ENCODE measurements at places on chromosomes 6 and 20. TPM values are rescaled to one million over a fixed set of nuclear protein-coding genes. Genes with fewer than 3 reads are reported as not detected.

- no peak for DNase-seq
Observed at GRCh38 chr6:11227698-11228097, 4.8 kb downstream of the NEDD9 start.

DNA sequence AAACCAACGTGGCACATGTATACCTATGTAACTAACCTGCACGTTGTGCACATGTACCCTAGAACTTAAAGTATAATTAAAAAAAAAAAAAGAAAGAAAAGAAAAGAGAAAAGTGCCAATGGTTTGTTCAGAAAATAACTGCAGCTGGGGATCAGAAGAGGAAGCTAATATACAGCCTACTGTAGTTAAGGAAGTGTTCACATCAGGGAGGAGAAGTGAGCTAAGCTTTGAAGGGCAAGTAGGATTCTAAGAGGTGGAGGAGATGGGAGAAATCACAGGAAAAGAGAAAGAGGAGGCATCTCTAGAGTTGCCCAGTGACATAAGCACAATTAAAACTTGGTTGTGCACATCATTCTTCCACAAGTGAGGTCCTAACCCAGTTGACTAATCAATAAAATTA is 214.4 kb upstream of the DTNBP1 start:
- DNase-seq = no peak

DNA sequence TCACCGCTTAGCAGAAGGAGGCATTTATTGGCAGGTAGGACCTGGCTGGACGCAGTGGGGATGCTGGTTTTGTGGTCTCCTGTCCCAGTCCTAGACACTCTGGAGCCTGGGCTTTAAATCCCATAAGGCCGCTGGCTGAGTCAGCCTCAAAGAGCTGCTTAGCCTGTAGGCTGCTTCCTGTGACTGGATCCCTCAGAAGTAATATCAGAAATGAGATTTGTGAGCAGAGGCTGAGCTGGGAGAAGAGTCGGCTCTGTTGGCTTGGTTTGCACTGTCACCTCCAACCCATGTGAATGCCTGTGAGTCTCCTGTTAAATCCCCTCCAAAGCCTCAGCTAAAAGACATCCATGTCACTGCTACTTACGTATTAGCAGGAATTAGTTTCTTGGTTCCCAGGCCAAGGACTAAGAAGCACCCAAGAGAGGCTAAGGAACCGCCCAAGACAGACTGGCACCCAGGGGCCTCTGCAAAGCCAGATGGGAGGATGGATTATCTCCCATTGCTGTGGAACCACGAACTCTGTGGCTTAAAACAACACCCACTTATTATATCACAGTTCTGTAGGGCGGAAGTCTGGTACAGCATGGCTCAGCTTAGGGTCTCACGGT is 289.4 kb downstream of the CDC5L start:
- DNase-seq = no peak

- no peak for DNase-seq
Observed at GRCh38 chr20:24963672-24964505, 14.8 kb downstream of the CST7 start.

GRCh38 chr6:43658161-43658560 is 13.3 kb downstream of the RSPH9 start:
- no peak for DNase-seq

GRCh38 chr20:49160057-49160929 is 27.8 kb downstream of the STAU1 start:
- DNase-seq = no peak

DNA sequence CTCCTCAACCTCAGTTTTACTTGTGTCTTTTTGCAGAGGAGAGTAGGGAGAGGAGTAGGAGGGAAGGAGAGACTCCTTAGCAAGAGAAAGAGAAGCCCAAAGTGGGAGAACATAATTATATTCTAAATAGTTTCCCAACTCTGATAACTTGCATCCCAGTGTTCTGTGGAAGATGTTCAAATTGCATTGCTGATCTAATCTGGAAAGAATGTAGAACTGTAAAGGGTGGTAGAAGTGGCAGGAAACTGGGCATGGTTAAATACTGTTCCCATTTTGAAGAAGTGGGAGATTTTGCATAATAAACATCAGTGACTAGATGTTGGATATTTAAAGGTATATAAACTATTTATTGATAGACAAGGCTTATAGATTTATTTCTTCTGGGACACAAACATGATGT is 42.6 kb upstream of the HMGN3 start:
- DNase-seq = no peak

Gene ZNF831
- total RNA-seq = 0.68 TPM

Gene SNAI1
- total RNA-seq = 44.7 TPM

Gene SOX18
- total RNA-seq = 43.2 TPM

Gene SLC32A1
- total RNA-seq = not detected

Gene GLP1R
- not detected for total RNA-seq
